Activated CD4-positive, alpha-beta T cell treated with anti-CD3 and anti-CD28 coated beads, Interleukin-2, Interleukin-4, amounts not matched to agents 100 ng/mL and 50 ng/mL, durations not matched to agents 16 hours and 8 hours (primary cell): ENCODE measurements at places on chromosomes 6 and 20.

- no peak for DNase-seq
Observed at GRCh38 chr6:11343963-11344723, 111.7 kb upstream of the NEDD9 start.

DNA sequence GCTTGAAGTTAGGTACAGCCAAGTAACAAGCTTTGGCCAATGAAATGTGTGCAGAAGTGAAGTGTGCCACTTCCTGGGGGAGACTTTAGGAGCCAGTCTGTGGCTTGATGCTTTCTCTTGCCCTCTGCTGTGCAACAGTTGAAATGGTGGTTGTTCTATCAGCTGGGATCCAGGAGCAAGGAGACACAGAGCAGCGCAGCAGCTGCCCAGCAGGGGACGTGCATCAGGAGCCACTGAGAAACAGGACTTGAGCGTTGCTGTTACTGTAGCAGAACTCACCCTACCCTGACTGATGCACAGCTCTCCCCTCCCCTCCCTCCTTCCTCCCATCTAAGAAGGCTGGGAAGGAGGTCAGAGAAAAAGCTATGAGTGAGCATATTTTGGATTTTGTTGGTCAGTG is 18.9 kb upstream of the CCN5 start:
- DNase-seq, result no peak

DNA sequence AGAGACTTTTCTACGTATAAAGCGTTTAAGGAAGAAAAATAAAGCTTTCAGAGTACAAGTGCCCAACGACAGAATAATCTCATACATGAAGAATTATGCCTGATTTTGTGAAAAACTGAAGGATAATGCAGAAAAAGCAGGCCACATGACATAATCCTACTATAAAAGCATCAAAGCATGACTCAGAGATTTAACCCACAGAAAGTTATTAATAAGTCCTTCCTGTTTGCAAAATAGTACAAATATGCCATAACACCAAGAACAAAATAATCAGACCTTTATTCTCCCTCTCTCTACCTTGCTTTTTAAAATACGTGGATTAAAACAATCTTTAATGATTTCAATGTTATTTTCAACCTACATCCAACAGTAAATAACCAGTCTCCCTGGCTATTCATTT is 118.6 kb upstream of the BCLAF1 start:
- no peak for DNase-seq

DNA sequence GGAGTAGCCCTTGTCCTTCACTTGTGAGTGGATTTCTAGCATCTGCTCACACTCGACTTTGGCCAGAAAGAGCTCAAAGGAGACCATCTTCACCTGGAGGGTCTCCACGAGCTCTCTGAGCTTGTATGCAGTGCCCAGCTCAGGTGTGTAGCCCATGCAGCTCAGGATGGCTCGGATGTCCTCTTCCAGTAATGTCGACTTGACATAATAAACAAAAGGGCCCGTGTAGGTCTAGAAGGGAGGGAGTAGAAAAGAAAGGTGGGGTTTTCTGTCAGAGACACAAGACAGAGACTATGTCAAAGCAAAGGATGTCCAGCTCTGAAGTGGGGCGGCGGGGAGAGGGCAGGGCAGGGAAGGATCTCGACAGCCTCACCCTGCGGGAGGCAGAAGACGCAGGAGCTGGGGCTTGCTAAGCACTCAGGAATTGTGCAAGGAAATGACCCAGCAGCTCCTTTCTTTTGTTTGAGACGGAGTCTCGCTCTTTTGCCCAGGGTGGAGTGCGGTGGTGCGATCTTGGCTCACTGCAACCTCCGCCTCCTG is 8.6 kb downstream of the SPATA2 start:
- no peak for DNase-seq

DNA sequence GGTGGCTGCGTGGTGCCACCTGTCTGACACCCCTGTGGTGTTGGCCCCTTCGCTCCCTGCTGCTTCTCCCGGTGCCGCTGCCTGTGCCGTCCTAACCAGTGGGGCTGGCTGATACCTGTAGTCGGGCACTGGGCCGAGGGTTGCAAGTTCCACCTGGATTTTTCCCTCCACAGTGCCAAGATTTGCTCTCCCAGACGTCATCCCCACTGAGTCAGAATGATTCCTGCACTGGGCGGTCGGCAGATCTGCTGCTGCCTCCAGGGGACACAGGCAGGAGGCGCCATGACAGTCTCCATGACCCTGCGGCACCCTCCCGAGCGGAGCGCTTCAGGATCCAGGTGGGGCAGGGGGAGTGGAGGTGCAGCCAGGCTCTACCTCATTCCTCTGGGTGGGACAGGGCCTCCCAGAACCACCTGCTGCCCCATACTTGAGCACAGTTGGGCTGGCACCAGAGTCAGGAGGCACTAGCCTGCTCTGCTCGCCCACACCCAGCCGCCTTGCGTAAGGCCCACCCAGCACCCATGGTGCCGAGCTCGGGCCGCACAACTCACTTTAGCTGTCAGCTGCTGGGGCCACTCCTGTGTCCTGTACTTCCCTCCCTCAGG is 60.2 kb downstream of the TCP11 start:
- no peak for DNase-seq

DNA sequence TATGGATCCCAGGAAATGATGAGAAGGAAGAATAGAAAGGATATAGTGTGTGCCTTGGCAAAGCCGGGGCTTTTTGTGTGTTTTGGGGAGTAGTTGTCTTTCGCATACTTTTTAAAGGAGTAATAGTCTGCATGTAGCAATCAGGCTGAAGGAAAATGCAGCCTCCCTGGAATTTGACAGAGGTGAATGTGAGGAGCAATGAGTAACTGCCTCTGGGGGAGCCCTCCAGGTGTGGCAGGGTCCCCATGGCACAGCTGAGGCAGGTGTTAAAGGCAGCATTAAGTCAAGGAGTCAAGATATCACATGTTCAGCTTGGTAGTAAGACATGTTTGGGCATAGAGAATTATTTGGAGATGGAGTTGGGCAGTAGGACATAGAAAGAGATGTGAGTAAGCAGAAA is 203.1 kb downstream of the C6orf118 start:
- DNase-seq, result no peak

GRCh38 chr20:24781418-24781980 is 167.6 kb upstream of the CST7 start:
- peak; percentile 10 for DNase-seq

DNA sequence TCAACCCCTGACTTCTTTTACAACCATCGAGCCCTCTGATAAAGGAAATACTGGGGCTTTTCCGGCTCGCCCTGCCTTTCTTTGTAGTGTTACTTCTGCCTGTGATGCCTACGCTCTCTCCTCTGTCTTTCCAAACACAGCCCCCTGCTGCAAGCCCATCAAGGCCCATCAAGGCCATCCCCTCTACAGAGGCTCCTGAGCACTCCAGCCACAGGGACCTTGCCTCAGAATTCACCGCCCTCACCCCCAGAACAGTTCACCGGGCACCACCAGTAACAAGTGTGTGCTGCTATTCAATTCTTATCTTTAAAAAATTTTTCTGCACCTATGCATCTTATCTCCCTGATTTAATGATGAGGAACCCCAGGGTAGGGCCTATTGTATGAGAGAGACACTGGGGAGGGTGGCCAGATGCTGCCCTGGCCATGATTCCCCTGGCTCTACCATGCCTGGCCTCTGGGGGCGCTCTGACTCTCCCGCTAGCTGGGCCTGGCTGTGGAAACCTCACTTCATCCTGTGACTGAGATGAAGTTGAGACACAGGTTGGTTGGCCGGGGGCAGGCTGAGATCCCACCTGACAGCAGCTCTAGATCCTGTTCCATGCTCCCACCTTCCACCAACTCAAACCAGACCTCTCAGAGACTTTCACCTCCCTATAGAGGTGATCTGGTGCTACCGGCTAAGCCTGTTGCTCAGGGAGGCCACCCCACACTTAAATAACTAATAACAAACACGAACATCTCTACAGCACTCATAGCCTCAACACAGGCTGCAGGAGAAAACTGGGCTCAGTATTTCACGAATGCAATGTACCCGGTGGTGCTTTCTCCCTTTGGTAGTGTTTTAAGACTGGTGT is 19.2 kb upstream of the GLP1R start:
- peak; percentile 55 for DNase-seq
